ENCODE measurements at places on chromosomes 7 and 10.

- no peak for DNase-seq
These were observed 81.7 kb downstream of the CABCOCO1 start for GRCh38 chr10:61744469-61744868.

DNA sequence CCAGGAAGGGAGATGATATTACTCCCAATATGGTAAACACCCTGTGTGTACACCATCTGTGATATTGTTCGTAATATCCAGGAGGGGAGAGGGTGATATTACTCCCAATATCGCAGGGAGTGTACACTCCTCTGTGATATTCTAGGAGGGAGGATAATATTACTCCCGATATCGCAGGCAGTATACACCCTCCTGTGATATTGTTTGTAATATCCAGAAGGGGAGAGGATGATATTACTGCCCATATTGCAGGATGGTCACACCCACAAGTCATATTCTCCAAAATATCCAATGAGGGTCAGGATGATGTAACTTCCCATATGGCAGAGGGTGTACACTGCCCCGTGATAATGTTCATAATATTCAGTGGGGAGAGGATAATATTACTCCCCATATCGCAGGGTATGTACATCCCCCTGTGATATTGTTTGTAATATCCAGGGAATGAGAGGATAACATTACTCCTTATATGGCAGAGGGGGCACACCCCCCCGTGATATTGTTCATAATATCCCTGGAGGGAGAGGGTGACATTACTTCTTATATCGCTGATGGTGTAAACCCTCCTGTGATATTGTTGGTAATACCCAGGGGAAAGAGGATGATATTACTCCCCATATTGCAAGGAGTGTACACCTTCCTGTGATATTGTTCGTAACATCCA, 17.1 kb downstream of the AZGP1 start:
- no peak for DNase-seq

- DNase-seq: no peak
These were observed 1.9 kb downstream of the COBL start for GRCh38 chr7:51314726-51315125.

- no peak for DNase-seq
These were observed 481.1 kb downstream of the SEMA3D start for GRCh38 chr7:84705706-84706105.

- no peak for DNase-seq
These were observed 20.3 kb downstream of the GOT1 start for GRCh38 chr10:99410146-99410545.

GRCh38 chr10:70738006-70738760, 47.0 kb downstream of the TBATA start:
- no peak for DNase-seq

DNA sequence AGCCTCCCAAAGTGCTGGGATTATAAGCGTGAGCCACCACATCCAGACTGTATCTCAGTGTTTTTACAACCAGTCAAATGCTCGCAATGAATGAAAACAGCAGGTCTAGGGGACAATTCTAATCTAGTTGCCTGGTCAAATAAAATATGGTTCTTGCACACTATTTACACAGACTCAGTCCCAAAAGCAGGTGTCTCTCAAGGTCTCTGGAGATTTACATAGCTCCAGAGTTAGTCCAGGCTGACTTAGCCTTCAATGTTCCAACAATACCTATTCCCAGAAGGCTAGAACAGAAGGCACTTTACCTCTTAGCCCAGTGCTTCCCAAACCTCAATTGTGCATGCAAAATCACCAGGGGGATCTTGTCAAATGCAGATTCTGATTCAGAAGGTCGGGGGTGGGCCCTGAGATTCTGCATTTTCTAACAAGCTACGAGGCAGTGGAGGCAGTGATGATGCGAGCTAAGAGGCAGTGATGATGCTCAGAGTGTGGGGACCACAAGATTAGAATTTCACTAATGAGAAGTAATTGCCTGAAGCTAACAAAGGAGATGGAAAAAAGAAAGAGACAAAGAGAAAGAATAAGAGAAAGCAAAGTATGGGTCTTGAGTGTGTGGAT, 6.4 kb downstream of the KIAA1549 start:
- no peak for DNase-seq

DNA sequence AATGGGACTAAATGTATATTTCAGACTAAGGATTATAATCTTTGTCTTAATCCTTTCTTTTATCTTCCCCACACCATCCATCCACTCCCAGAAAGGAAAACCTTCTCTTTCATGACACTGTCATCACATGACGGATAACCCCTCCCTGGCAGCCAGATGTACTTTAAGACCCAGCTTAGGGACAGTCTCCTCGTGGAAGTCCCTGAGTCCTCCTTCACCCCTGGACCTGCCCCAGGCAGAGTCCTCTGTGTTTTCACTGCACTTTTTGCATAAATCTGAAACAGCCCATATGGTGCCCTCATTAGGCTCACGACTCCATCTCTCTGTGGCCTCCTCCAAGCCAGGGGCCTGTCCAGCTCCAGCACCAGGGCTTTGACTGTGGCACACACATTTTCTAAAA, 16.0 kb downstream of the NRAP start:
- no peak for DNase-seq

DNA sequence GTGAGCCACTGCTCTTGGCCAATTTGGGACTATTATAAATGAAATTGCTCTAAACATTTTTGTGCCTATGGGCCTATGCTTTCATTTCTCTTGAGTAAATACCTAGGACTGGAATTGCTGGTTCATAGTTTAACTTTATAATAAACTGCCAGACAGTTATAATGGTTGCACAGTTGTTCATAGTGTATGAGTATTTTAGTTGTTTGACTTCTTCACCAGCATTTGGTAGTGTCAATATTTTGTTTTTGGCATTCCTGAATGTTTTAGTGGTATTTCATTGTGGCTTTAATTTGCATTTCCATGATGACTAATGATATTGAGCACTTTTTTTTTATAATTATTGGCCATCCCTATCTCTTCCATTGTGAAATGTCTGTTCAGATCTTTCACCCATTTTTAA, 29.5 kb downstream of the PLEKHA8 start:
- no peak for DNase-seq

GRCh38 chr7:64892666-64893309, 10.3 kb upstream of the ZNF273 start:
- DNase-seq: no peak

GRCh38 chr7:75599244-75599781, 107.2 kb downstream of the SPDYE5 start:
- DNase-seq: no peak

DNA sequence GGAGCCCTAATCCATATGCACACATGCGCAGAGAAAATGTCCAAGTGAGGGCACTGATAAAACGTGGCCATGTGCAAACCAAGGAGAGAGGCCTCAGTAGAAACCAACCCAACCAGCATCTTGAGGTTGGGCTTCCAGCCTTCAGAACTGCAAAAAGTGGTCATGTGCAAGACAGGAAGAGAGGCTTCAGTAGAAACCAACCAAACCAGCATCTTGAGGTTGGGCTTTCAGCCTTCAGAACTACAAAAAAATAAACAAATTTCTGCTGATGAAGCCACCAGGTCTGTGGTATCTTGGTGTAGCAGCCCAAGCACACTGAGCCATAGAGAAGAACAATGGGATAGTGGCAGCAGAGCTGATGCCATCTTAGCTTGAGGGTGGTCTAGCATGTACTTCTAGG, 371.5 kb downstream of the CALN1 start:
- DNase-seq: no peak

DNA sequence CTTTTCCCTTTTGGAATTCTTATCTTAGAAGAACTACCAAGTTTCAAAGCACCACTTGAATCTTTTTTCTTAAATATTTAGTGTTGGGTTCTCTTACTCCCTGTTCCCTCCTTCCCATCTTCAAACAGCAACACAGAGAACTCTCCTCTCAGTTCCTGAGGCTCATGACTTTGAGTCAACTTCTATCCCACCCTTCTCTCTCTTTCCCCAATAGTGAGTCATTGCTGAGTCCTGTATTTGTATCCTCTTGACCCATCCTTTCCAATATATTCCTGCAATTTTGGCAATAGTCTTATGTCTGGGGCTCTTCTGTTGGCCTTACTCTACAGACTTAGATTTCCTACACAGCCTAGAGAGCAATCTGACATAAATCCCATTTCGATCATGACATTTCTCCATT, 20.8 kb upstream of the JCAD start:
- no peak for DNase-seq

GRCh38 chr10:126058104-126058503, 161.7 kb downstream of the FANK1 start:
- DNase-seq: no peak

DNA sequence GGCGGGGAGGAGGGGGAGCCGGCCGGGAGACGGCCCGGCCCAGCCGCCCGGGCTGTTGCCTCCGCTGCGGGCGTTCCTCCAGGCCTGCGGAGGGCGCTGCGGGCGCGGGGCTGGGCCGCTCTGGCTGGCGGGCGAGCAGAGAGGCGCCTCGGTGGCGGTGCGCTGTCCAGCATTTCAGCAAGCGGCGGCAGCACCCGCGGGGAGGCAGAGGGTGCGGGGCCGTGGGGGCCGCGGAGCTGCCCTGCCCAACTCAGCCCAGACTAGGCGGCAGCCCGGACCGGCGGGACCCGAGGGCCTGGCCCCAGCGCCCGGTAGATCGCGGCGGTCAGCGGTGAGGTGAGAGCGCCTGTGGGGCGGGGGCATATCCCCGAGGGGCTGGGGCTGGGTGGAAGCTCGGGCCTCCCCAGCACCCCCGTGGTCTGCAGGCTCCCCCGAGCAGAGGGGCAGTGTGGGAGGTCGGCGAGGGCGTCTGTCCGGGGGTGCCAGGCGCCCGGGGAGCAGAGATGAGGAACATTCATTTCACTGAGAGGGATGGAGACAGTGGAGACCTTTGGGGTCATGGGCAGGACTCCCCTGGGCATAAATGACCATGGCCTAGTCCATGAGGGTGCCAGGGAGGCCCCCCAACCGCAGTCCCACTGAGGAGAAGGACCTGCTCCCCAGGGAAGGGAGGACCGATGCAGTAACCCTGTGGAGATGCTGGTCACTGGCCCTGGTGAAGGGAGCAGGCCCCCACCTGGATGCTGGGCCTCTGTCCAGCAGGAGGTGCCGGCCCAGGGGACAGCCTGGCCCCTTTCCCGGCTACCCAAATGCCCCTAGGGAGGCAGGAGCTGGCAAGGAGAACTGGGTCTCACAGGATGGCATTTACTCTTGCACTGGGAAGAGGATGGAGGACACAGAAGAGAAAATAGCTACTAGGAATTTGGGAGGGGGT, at the start of gene SRRM3:
Gene SRRM3 (plus strand): TSS at position 165 of the 934 bp plus-strand sequence. CDS start 33,171 bp downstream, outside the sequence.
- peak; percentile 34 for DNase-seq

- no peak for DNase-seq
These were observed 149.7 kb downstream of the CELF2 start for GRCh38 chr10:11167233-11167966.

DNA sequence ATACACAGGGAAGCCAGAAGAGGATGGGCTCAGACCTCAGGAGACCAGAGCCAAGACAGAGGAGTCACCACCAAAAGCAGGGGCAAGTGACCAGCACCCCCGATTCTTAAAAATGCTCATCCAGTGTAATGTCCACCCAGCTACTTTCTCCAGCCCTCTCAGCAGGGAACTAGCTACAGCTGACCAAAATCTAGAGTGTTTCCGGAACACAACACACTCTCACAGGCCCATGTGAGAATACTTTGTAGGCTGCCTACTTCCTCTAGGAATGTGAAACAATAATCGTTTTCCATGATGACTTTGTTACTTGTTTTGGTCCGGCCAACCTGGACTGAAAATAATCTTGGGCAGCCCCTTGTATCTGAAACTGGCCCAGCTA, 14.5 kb downstream of the PSAP start:
- no peak for DNase-seq

- no peak for DNase-seq
These were observed 62.1 kb downstream of the CRPPA start for GRCh38 chr7:16359216-16359615.

DNA sequence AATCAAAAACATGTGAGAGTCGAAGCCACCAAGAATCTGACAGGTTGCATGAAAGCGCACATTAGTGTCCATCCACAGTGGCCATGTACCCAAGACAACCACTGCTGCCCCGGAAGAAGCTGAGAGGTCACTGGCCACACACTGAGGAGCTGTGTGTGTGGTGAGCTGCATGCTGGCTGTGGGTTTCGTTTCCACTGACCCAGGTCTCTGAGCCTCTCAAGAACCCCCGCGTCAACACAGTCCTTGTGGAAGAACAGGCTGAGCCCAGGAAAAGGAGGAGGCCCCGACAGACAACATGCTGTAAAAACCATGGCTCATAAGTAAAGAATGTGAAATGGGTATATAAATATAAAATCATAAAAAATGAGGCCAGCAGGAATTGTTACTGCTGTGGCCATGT, 8.2 kb downstream of the VIPR2 start:
- DNase-seq: no peak

- DNase-seq: no peak
These were observed 22.4 kb upstream of the C10orf71 start for GRCh38 chr10:49276596-49276995.

DNA sequence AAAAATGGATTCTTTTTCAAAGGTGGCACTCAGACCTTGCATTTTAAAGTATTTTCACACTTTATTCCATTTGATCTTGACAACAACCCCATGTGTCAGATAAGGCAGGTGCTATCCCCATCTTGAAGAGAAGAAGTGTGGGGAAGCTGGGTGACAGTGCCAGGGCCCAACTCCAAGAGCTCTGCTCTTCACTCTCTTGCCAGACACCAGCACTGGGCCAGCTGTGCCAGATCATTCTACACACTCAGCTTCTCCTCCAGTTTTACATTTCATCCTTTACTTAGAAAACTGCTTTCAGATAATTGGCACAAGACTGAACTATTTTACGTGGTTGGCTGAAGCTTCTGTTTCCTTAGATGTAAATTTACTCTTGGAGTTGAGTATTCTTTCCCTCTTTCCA, 64.4 kb downstream of the ENO4 start:
- DNase-seq: no peak

- DNase-seq: no peak
These were observed 43.2 kb downstream of the PROSER2 start for GRCh38 chr10:11866199-11866925.

Data from fibroblast of skin of left biceps (primary cell).